ENCODE measurements at places on chromosomes 7 and 10. TPM values are rescaled to one million over a fixed set of nuclear protein-coding genes. Genes with fewer than 3 reads are reported as not detected.

DNA sequence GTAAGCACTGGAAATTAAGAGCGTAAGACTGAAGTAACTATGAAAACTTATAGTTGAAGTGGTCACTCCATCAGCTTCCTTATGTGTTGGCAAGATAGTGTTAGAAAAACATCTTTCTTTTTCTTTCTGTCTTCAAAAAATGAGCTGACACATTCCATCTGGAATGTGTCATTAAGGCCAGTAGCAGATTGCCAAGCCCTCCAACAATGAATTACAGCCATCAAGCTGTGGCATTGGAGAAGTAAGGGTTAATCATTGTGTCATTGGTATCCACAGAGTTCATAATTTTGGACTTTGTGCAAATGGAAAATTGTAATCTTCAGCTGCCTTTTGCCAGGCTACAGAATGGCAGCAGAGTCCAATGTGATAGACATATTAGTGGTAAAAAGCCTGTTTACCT is 926.3 kb downstream of the NRG3 start:
- no peak overlapping the region for H3K4me3 ChIP-seq
- H3K4me1 ChIP-seq = no peaks in the 10 kb centered on the region
- no peaks in the 10 kb centered on the region for H3K36me3 ChIP-seq
- no peak overlapping the region for H3K27ac ChIP-seq
- H3K27me3 ChIP-seq = no peaks in the 10 kb centered on the region

DNA sequence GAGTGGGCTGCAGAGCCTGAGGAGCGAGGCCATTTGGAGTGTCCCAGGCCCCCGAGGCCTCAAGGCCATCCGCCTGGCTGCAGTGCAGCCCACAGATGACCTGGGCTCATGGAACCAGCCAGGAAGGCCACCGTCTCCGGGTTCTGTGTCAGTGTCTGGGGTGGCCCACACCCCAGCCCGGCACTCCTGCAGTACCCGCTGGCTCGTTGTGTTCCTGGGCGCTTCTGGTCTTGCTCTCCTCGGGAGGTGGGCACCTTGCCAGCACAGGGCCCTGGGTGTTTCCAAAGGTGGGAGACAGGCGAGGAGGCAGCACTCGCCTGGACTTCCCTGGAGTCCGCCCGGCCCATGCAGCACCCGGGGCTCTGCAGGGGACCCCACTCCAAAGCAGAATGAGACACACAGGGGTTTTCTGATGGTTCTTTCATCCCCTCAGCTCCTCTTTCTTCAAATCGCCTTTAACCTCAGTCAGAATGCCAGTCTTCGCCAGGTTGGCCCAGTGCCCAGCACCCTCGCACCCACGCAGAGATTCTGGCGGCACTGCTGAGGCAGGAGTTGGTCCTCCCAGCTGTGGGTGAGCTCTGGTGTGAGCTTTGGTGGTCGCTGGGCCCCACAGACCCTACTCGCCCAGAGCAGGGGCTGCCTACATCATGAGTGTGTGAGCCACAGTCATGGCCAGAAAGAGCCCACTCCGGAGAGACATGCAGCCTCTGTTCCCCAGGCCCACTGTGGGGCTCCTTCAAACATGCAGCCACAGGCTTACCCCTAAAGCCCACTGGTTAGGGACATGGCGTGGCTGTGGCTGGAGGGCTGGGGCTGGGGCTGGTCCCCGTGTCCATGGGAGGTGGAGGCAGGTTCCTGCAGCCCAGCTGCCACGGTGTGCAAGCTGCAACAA is 155.7 kb downstream of the EBF3 start:
- H3K4me3 ChIP-seq = no peak overlapping the region
- DNase-seq = no peak
- H3K27ac ChIP-seq = no peak overlapping the region
- no peaks in the 10 kb centered on the region for H3K4me1 ChIP-seq
- H3K27me3 ChIP-seq = no peaks in the 10 kb centered on the region

- H3K27ac ChIP-seq = peak overlapping the region; percentile 93
- peaks cover 2% of the 10 kb centered on the region for H3K4me1 ChIP-seq
- peak; percentile 55 for DNase-seq
- H3K27me3 ChIP-seq = no peaks in the 10 kb centered on the region
- peaks cover 7% of the 10 kb centered on the region for H3K36me3 ChIP-seq
- H3K4me3 ChIP-seq = peak overlapping the region; percentile 70
Observed at GRCh38 chr7:87152897-87153641, 816 bp downstream of the DMTF1 start.

GRCh38 chr7:85840554-85840953 is 653.7 kb upstream of the SEMA3D start:
- DNase-seq = no peak
- no peaks in the 10 kb centered on the region for H3K36me3 ChIP-seq
- no peaks in the 10 kb centered on the region for H3K27me3 ChIP-seq

GRCh38 chr7:32958046-32959025 is 1.1 kb downstream of the FKBP9 start:
- H3K27me3 ChIP-seq = peaks cover 18% of the 10 kb centered on the region
- H3K4me1 ChIP-seq = peaks cover 8% of the 10 kb centered on the region
- no peak overlapping the region for H3K27ac ChIP-seq
- no peaks in the 10 kb centered on the region for H3K36me3 ChIP-seq

- no peaks in the 10 kb centered on the region for H3K27me3 ChIP-seq
- H3K36me3 ChIP-seq = no peaks in the 10 kb centered on the region
- H3K4me1 ChIP-seq = no peaks in the 10 kb centered on the region
- no peak for DNase-seq
Observed at GRCh38 chr7:22651534-22652243, 75.3 kb upstream of the IL6 start.

- H3K4me3 ChIP-seq = no peak overlapping the region
- no peak for DNase-seq
- no peaks in the 10 kb centered on the region for H3K36me3 ChIP-seq
- H3K4me1 ChIP-seq = peaks cover 5% of the 10 kb centered on the region
- H3K27me3 ChIP-seq = peaks cover 47% of the 10 kb centered on the region
Observed at GRCh38 chr10:11018432-11018841, 765 bp downstream of the CELF2 start.

GRCh38 chr10:66259836-66260235 is 666.0 kb upstream of the LRRTM3 start:
- no peak for DNase-seq
- H3K36me3 ChIP-seq = no peaks in the 10 kb centered on the region
- no peak overlapping the region for H3K27ac ChIP-seq
- H3K4me3 ChIP-seq = no peak overlapping the region
- H3K4me1 ChIP-seq = no peaks in the 10 kb centered on the region

UCMA gene
- total RNA-seq = not detected

ZNF804B gene
- total RNA-seq = not detected

UNCX gene
- total RNA-seq = not detected

HTRA1 gene
- not detected for total RNA-seq

EMX2 gene
- total RNA-seq = not detected

HYAL4 gene
- not detected for total RNA-seq

RAMP3 gene
- not detected for total RNA-seq

MPLKIP gene
- total RNA-seq = 26.9 TPM

GIMAP1 gene
- 23.9 TPM for total RNA-seq
